ENCODE measurements at places on chromosomes 7 and 10. TPM values are rescaled to one million over a fixed set of nuclear protein-coding genes. Genes with fewer than 3 reads are reported as not detected.

PRR15 gene
- 1.3 TPM for total RNA-seq

TMEM72 gene
- not detected for total RNA-seq

GRM3 gene
- not detected for total RNA-seq

CFAP69 gene
- total RNA-seq, result 1.8 TPM

SUV39H2 gene
- total RNA-seq, result 8.5 TPM

ACTR3C gene
- 15.6 TPM for total RNA-seq
